Stimulated activated CD4-positive, alpha-beta T cell treated with anti-CD3 and anti-CD28 coated beads, TNF-alpha, amount 100 ng/mL, for 48 hours (primary cell): ENCODE measurements at places on chromosomes 1 and 21.

GRCh38 chr1:114386129-114387009 lies 124.6 kb downstream of the TRIM33 start:
- DNase-seq: no peak

GRCh38 chr1:154351363-154352068 lies 26.2 kb downstream of the ATP8B2 start:
- DNase-seq: no peak

DNA sequence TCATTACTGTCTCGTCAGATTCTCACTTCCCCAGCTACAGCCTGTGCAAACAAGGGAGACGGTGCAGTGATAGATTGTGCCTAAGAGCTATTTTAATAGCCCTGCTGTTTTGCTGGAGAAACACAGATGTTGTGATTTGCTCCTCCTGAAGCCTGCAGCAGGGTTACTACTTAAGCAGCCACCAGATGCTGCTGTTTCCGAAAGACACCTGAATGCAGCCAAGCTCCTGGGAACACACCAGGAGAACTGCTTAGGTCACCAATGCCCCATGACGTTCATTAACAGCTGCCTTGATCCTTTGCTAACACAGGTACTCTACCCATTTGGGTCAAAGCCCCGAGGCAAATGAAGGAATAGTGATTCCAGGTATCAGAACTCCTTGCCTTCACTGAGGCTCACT lies 411.8 kb upstream of the DAB1 start:
- DNase-seq: no peak

- no peak for DNase-seq
Observed at GRCh38 chr1:238738892-238739291, 647.5 kb upstream of the CHRM3 start.

DNA sequence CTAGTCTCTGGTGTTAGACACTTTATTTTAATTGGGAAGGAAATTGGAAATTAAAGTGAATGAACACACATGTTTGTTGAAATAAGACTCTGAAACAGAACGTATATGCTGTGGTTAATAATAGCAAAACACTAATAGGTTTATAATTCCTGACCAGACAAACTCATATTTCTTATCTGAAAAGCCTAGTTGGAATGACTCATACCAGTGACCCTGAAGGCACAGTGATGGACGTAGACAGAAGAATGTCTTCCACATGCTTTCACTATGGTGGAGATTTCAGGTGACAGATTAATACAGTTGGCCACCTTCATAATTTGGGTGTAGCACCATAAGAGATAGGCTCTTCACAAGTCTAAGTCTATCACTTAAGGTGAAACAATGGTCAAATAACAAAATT lies 83.0 kb upstream of the COL11A1 start:
- DNase-seq: no peak
